ENCODE measurements at places on chromosomes 6 and 20. TPM values are rescaled to one million over a fixed set of nuclear protein-coding genes. Genes with fewer than 3 reads are reported as not detected.

The CRIP3 gene
- total RNA-seq: not detected

- no peak overlapping the region for H3K4me3 ChIP-seq
- no peak for DNase-seq
- H3K4me1 ChIP-seq: peaks cover 40% of the 10 kb centered on the region
- no peaks in the 10 kb centered on the region for H3K36me3 ChIP-seq
- no peak overlapping the region for H3K27ac ChIP-seq
- peaks cover 16% of the 10 kb centered on the region for H3K27me3 ChIP-seq
Observed at GRCh38 chr6:6790891-6791290, 202.4 kb downstream of the LY86 start.

The TP53TG5 gene
- total RNA-seq: 0.07 TPM

The NMBR gene
- total RNA-seq: not detected

GRCh38 chr20:25686081-25687067 is 10.3 kb downstream of the ZNF337 start:
- DNase-seq: no peak
- H3K4me1 ChIP-seq: peaks cover 6% of the 10 kb centered on the region
- no peaks in the 10 kb centered on the region for H3K27me3 ChIP-seq
- H3K27ac ChIP-seq: no peak overlapping the region
- no peak overlapping the region for H3K4me3 ChIP-seq

GRCh38 chr20:43910564-43910963 is 4.1 kb upstream of the TOX2 start:
- peaks cover 16% of the 10 kb centered on the region for H3K27me3 ChIP-seq
- H3K4me1 ChIP-seq: peaks cover 17% of the 10 kb centered on the region
- no peak for DNase-seq
- no peak overlapping the region for H3K4me3 ChIP-seq
- no peak overlapping the region for H3K27ac ChIP-seq
- peaks cover 5% of the 10 kb centered on the region for H3K36me3 ChIP-seq

The CDS2 gene
- 39.8 TPM for total RNA-seq

GRCh38 chr6:80425089-80425823 is 318.8 kb downstream of the BCKDHB start:
- no peaks in the 10 kb centered on the region for H3K4me1 ChIP-seq
- H3K36me3 ChIP-seq: no peaks in the 10 kb centered on the region
- H3K27me3 ChIP-seq: no peaks in the 10 kb centered on the region
- no peak overlapping the region for H3K27ac ChIP-seq

- H3K27ac ChIP-seq: no peak overlapping the region
- H3K36me3 ChIP-seq: no peaks in the 10 kb centered on the region
Observed at GRCh38 chr6:64014595-64014994, 379.0 kb downstream of the PHF3 start.

GRCh38 chr6:10528158-10528981 is 7.2 kb downstream of the GCNT2 start:
- peaks cover 6% of the 10 kb centered on the region for H3K36me3 ChIP-seq
- H3K4me3 ChIP-seq: peak overlapping the region; percentile 87
- DNase-seq: peak; percentile 41

- peak overlapping the region; percentile 37 for H3K4me3 ChIP-seq
- H3K27me3 ChIP-seq: peaks cover 2% of the 10 kb centered on the region
- no peaks in the 10 kb centered on the region for H3K36me3 ChIP-seq
- H3K27ac ChIP-seq: no peak overlapping the region
- peaks cover 5% of the 10 kb centered on the region for H3K4me1 ChIP-seq
Observed at GRCh38 chr6:63441266-63441956, 121.6 kb upstream of the LGSN start.

DNA sequence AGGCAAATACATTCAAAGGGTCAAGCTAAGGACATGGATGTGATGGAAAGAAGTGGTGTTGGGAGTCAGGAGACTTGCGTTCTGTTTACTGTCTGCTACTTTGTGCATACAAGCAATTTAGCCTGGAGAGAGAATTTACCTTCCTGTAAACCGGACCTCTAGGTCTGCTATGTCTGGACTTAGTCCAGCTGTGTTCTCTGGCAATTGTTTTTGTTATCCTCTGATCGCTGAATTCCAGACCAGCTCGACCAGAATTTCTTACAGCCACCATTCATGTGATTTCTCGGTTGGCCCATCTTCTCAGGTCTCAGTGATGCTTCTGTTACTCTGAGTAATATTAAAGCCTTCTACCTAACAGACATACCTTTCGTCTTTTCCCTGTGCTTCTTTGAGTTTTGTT is 75.2 kb downstream of the LRRC1 start:
- H3K4me3 ChIP-seq: no peak overlapping the region
- H3K27me3 ChIP-seq: no peaks in the 10 kb centered on the region
- H3K4me1 ChIP-seq: no peaks in the 10 kb centered on the region

- peaks cover 3% of the 10 kb centered on the region for H3K27me3 ChIP-seq
- H3K36me3 ChIP-seq: no peaks in the 10 kb centered on the region
- no peak for DNase-seq
- H3K4me3 ChIP-seq: no peak overlapping the region
- no peak overlapping the region for H3K27ac ChIP-seq
Observed at GRCh38 chr20:10710991-10711775, 37.4 kb upstream of the JAG1 start.

- peaks cover 5% of the 10 kb centered on the region for H3K27me3 ChIP-seq
- H3K4me1 ChIP-seq: no peaks in the 10 kb centered on the region
- no peaks in the 10 kb centered on the region for H3K36me3 ChIP-seq
- H3K4me3 ChIP-seq: no peak overlapping the region
- no peak for DNase-seq
Observed at GRCh38 chr6:129110690-129111343, 227.9 kb downstream of the LAMA2 start.

DNA sequence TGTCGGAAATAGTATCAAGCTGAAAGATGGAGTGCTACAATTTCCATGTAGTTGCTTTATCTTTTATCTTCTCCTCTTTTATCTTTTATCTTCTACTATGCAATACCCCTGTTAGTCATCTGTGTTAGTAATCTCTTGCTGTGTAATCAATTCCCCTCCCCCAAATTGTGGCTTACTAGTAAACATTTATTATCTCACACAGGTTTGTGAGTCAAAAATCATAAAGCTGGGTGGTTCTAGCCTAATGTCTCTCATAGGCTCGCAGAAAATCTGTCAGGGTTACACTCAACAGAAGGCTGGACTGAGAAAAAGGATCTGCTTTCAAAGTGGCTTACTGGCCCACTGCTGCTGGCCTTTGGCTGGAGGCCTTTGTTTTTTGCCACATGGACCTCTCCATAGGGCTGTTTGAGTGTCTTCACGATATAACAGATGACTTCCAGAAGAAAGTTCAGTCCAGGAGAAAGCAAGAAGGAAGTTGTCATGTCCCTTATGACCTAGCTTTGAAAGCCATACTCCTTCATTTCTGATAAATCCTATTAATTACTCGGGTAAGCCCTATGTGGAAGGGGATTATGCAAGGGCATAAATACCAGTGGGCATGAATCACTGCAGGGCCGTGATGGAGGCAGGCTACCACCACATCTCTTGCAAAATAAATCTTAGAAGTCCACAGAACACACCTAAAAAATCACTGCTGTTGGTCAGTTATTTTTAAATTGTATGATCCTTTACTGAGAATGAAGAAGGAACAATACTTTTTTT is 24.5 kb upstream of the PTCHD4 start:
- DNase-seq: no peak
- no peak overlapping the region for H3K4me3 ChIP-seq
- H3K27me3 ChIP-seq: peaks cover 2% of the 10 kb centered on the region
- no peak overlapping the region for H3K27ac ChIP-seq
- H3K4me1 ChIP-seq: no peaks in the 10 kb centered on the region

The EPHA7 gene
- total RNA-seq: not detected

- H3K36me3 ChIP-seq: peaks cover 1% of the 10 kb centered on the region
- H3K27me3 ChIP-seq: no peaks in the 10 kb centered on the region
- peaks cover 32% of the 10 kb centered on the region for H3K4me1 ChIP-seq
Observed at GRCh38 chr6:45001663-45002062, 326.5 kb upstream of the RUNX2 start.

The PRR18 gene
- total RNA-seq: not detected

GRCh38 chr6:107665382-107665781 is 158.7 kb downstream of the SCML4 start:
- DNase-seq: no peak
- peaks cover 21% of the 10 kb centered on the region for H3K4me1 ChIP-seq
- no peak overlapping the region for H3K27ac ChIP-seq
- peaks cover 16% of the 10 kb centered on the region for H3K27me3 ChIP-seq
- H3K36me3 ChIP-seq: no peaks in the 10 kb centered on the region
- H3K4me3 ChIP-seq: no peak overlapping the region

DNA sequence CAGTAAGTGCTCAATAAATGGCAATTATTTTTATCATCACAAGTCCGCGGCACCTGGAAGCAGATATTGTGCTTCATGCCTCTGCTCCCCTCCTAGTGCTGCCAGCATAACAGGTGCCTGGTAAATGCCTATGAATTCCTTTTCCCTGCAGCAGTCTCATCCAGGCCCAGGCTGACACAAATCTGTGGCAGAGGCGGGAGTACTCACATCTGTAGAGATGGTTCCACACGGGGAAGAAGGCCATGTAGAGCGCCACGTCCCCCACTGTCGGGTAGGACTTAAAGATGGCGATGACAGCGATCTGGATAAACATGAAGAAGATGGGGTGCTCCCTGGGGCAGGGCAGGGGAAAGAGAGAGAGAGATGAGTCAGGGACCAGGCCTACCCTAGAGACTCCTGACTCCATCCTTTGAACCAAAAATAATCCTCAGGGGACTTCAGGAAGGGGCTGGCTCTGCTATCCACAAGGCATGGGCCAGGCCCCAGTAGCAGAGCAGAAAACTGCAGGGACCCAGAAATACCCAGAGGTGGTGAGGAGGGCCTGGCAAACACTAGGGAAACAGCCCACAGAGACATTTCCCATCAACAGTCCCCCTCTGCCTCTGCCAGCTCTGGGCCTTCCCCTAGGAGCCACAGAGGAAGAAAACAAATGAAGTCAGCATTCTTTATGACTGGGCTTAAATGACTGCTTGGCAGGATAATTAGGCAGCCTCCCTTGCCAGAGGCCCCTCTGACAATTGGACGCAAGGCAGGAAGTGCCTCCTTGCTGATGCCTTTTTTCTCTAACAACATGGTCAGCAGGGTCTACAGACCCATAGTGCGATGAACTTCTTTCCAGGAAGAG is 23.0 kb downstream of the MAP1LC3A start:
- no peaks in the 10 kb centered on the region for H3K27me3 ChIP-seq
- DNase-seq: peak; percentile 38
- peak overlapping the region; percentile 85 for H3K27ac ChIP-seq
- peaks cover 17% of the 10 kb centered on the region for H3K36me3 ChIP-seq
- peaks cover 39% of the 10 kb centered on the region for H3K4me1 ChIP-seq

DNA sequence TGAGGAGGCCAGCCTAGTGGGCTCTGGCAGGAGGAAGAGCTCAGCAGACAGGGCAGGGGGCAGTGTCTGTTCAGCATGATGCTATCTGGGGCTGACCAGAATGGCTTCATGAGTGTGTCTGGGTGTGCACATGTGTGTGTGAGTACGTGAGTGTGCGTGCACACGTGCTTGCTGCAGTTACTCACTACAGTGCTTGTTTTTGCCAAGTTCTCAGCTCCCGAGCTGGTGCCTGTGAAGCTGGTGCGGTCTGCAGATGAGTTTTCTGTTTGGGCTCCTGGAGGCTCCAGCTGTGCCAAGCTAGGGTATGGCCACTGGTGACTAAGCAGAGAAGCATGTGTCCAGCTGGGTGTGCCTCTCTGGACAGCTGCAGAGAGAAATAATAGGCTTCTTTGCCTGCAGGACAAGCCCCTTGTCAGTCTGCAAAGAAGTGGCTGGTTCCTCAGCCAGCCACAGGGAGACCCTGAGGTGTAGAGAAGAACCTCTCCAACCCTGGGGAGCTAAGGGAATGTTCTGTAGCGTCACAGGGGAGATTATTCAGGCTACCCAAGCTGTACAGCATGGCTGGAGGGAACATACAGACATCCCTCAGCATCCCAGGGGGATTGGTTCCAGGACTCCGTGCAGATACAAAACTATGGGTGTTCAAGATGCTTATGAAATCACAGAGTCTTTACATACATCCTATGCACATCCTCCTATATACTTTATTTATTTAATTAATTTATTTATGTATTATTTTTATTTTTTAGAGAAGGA is 40.2 kb upstream of the FAM50B start:
- H3K4me1 ChIP-seq: no peaks in the 10 kb centered on the region
- H3K27me3 ChIP-seq: no peaks in the 10 kb centered on the region
- no peak overlapping the region for H3K4me3 ChIP-seq
- no peaks in the 10 kb centered on the region for H3K36me3 ChIP-seq

DNA sequence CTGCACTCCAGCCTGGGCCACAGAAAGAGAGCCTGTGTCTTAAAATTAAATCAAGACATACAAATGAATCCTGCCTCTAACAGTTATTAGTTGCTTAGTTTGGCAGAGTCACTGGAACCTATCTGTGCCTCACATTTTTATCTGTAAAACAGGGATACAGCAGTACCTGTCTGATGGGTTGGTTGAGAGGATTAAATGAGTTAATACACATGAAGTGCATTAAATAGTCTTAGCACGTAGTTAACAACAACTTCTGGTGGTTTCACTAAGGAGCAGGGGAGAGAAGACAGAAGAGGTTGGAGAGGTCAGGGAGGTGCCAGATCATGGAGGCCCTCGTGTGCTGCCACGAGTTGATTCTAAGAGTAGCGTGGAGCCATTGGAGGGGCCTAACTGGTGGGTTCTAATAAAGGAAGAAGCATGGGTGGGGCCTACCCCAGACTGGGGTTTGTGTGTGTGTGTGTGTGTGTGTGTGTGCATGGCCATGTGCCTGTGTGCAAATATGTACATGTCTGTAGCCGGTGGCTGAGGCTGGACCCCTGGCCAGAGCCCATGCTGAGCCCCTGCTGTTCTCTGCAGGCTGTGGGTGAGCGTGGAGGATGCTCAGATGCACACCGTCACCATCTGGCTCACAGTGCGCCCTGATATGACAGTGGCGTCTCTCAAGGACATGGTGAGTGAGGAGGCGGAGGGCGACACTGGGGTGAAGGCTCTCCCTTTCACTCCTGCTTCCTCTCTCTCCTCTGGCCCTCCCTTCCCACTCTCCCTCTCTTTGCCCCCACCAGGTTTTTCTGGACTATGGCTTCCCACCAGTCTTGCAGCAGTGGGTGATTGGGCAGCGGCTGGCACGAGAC is 9.1 kb downstream of the RBCK1 start:
- H3K36me3 ChIP-seq: peaks cover 48% of the 10 kb centered on the region
- H3K27ac ChIP-seq: peak overlapping the region; percentile 45
- DNase-seq: no peak
- peaks cover 38% of the 10 kb centered on the region for H3K4me1 ChIP-seq
- H3K4me3 ChIP-seq: no peak overlapping the region

The KCNQ5 gene
- 12.6 TPM for total RNA-seq

DNA sequence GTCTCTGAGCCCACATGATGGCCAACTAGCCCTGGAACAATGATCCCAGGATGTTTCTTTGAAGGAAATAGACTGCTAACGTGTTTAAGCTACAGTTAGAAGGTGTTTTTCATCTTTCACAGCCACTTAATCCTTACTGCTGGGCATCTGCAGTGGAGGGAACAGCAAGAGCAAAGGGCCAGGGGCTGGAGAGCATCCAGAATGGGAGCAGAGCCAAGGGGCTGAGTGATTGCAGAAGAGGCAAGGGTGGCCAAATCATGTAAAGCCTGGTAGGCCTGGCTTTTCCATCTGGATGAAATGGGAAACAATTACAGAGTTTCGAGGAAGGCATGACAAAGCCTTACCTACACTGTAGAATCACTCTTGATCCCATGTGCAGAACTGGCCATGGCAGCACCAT is 18.7 kb upstream of the LAMP5 start:
- H3K27me3 ChIP-seq: no peaks in the 10 kb centered on the region
- no peaks in the 10 kb centered on the region for H3K36me3 ChIP-seq
- DNase-seq: no peak
- no peaks in the 10 kb centered on the region for H3K4me1 ChIP-seq
- no peak overlapping the region for H3K27ac ChIP-seq

- H3K27me3 ChIP-seq: peaks cover 29% of the 10 kb centered on the region
- peaks cover 71% of the 10 kb centered on the region for H3K4me1 ChIP-seq
- H3K36me3 ChIP-seq: peaks cover 7% of the 10 kb centered on the region
- H3K4me3 ChIP-seq: no peak overlapping the region
- no peak for DNase-seq
- no peak overlapping the region for H3K27ac ChIP-seq
Observed at GRCh38 chr20:43921227-43921780, 6.7 kb downstream of the TOX2 start.

Measured in activated T-helper 1 cell treated with anti-CD3 and anti-CD28 coated beads, Interleukin-12 subunit alpha, Interleukin-12 subunit beta, Interleukin-2, Interleukin-4 antibody, amounts not matched to agents 30 ng/mL and 10 ng/mL and 1 ng/mL, durations not matched to agents 14 hours and 24 hours and 36 hours (primary cell).